Hepatocyte (in vitro differentiated cells): ENCODE measurements at places on chromosomes 4 and X.

- DNase-seq = no peak
Measured at GRCh38 chr4:54185044-54185780, 43.9 kb upstream of the PDGFRA start.

- DNase-seq = peak; percentile 20
Measured at GRCh38 chrX:44025555-44025954, 52.4 kb upstream of the NDP start.

GRCh38 chrX:23694606-23695005, 27.3 kb downstream of the PRDX4 start:
- peak; percentile 82 for DNase-seq

DNA sequence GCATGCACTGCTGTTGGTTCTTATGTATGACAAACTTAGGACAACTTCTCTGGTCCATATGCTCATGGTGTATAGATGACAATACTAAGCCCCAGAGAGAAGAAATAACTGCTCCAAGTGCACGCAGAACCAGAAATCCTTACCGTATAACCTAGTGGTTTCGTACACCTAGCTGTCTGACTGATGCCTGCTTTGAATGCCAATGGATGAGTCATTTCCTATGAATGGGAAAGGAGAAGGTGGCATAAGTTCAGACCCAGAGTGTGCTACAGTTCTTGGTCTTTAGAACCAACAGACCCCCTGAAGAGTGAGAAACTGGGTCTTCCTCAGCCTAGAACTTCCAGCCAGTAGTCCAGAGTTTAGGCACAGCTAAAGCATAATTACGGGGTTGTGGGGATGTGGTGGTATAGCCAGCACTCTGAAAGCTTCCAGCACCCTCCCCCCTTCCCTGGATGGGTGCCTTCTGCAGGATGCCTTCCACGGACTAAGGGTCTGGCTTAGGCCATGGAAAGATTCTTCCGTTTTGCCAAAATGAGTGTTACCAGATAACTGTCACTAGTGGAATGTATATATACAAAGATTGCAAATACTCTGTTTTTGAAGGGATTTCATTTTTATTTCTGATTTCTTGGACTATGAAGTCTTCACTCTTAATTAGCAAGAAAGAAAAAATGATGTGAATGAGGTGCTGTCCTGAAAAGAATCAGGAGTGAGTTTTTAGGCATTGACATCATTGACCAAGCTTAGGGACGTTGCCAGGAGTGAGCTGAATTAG, 84.6 kb upstream of the PACRGL start:
- DNase-seq = no peak

DNA sequence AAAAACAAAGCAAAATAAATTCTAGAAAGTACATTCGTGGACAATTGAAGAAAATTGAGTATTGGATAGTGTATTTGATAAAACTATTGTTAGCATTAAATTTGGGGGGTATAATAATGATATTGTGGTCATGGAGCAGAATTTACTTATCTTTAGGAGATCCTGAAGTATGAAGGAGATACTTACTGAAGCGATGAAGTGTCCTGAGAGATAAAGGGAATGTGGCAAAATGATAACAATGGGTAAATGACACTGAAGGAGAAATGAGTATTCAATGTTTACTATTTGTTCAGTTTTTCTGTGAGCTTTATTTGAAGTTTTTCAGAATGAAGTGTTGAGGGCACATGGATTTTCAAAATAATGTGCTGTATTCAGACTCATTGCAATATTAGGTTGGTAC, 30.0 kb upstream of the BLTP1 start:
- DNase-seq = no peak

- no peak for DNase-seq
Measured at GRCh38 chr4:8336412-8337075, 67.0 kb downstream of the HTRA3 start.

DNA sequence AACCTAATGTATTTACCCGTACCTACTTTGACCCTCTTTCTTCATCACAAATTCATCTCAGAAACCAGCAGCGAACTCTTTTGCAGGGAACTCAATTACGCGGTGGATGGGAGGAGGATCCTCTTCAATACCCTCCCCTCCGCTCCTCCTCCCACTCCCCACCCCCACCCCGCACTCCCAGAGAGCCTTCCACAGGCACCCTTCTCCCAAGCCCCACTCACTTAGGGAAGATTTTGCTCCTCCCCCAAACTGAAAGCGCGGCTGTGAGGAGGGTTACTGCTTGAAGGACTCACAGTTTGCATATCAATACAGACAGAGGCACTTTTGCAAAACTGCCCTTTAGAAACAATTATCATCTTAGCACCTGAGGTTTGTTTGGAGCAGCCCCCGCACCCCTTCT, 960 bp upstream of the IL1RAPL1 start:
- peak; percentile 32 for DNase-seq

GRCh38 chr4:88012647-88013046, 5.2 kb downstream of the PKD2 start:
- no peak for DNase-seq

DNA sequence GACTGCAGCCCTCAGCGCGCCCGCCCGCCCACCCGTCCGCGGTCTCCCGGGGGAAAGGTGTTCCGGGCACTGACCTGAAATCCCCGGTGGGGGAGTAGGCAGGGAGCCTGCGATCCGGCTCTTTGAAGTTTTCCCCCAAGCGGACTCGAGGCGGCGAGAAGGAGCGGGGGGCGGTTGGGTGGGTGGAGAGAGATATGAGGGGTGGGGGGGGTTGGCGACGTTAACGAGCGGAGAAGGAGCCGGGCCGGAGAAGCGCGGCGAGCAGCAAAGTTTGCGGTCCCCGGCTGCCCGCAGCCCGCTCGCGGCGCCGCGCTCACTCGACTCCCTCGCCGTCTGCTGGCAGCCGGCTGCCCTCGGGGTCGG, 636 bp downstream of the BCOR start:
- DNase-seq = no peak

DNA sequence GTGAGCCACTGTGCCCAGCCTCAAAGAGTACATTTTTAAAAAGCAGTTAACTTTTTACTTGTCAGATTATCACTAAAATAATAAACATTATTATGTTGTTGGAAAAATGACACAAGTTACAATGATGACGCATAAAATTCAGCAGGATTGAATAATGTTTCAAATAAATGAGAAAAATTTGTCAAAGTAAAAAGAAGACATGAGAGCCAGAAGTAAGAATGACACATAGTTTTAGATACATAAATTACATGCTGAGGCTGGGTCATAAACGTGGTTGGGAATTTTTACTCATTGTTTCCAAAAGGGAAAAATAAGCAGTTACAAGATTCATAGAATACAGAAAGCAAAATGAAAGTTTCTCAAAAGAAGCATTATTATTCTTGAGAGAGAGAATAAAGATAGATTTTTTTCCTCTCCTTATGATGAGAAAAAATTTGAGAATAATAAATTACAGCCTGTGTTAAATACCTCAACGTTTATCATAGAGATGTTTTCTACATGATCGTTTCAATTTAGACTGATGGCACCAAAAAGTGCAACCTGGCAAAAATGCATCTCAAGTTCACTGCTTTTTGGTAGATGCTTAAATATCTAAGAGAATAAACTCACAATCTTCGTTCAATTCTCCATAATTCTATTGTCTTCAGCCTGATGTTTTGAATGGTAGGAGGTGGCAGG, 40.4 kb downstream of the GUCY1B1 start:
- no peak for DNase-seq

DNA sequence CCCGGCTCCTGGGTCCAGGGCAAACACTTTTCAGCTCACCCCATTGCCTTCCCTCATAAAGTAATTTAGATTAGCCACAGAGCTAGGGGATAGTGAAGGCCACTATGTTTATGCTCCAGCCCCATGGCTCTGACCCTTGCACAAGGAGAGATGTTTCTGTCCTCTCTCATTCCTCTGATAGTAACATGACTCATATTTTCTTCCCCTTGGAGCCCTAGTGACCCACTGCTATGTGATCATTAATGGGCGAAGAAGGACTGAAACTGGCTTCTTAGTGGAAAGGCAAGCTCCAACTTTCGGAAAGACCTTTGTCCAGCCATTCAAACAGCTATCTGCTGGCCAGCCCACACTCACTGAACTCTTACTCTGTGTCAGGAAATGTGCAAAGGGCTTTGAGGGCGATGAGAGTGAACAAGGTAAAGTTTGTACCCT, 12.3 kb downstream of the CLDN2 start:
- peak; percentile 59 for DNase-seq

- DNase-seq = no peak
Measured at GRCh38 chr4:145003675-145004074, 94.3 kb downstream of the ANAPC10 start.
